Sigmoid colon (tissue), 7 donors: ENCODE measurements at places on chromosomes 6 and 20. TPM values are rescaled to one million over a fixed set of nuclear protein-coding genes. Genes with fewer than 3 reads are reported as not detected.

PTK6 gene
- total RNA-seq: 0.36 TPM

- no peaks in the 10 kb centered on the region for H3K27me3 ChIP-seq
- H3K27ac ChIP-seq: no peak overlapping the region
- DNase-seq: no peak
- no peak overlapping the region for H3K4me3 ChIP-seq
Measured at GRCh38 chr6:90319044-90319443, 22.4 kb upstream of the BACH2 start.

DNA sequence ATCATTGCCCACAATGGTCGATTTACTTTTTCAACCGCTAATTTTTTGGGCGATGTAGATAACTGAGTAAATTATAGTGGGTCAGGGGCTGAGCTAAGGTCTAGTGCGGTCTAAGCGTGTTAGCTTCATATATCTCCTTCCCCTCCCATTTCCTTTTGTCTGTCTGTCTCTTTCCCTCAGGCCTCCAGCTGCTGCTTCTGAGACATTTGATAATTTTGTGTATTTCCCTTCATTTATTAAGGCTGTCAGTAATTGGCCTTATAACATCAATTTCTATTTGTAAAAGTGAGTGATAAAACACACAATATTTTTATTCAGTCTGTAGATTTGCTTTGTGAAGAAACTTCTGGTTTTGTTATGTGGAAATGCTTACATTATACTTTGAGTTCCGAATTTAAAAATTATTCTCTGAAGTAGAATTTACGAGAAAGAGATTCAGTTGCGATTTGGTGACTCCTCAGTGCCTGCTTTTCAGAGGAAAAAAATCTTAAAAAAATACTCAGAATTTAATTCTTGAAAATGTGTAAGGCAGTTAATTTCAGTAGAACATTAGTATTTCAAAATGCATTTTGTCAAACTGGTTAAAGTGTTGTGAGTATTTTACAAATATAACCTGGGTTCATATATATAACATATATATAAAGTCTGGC is 1.4 kb downstream of the TMEM170B start:
- H3K27ac ChIP-seq: peak overlapping the region; percentile 90
- DNase-seq: no peak
- H3K36me3 ChIP-seq: no peaks in the 10 kb centered on the region
- H3K27me3 ChIP-seq: no peaks in the 10 kb centered on the region

- no peaks in the 10 kb centered on the region for H3K4me1 ChIP-seq
- no peak for DNase-seq
- H3K27ac ChIP-seq: no peak overlapping the region
- no peaks in the 10 kb centered on the region for H3K27me3 ChIP-seq
Measured at GRCh38 chr6:6738922-6739716, 150.6 kb downstream of the LY86 start.

- no peaks in the 10 kb centered on the region for H3K27me3 ChIP-seq
- H3K4me1 ChIP-seq: no peaks in the 10 kb centered on the region
- H3K4me3 ChIP-seq: no peak overlapping the region
- H3K36me3 ChIP-seq: no peaks in the 10 kb centered on the region
- no peak overlapping the region for H3K27ac ChIP-seq
Measured at GRCh38 chr6:15023448-15023847, 222.4 kb upstream of the JARID2 start.

LTB gene
- not detected for total RNA-seq

GRM1 gene
- total RNA-seq: not detected

- no peak overlapping the region for H3K4me3 ChIP-seq
- no peaks in the 10 kb centered on the region for H3K36me3 ChIP-seq
- DNase-seq: no peak
- H3K27ac ChIP-seq: no peak overlapping the region
- peaks cover 3% of the 10 kb centered on the region for H3K27me3 ChIP-seq
Measured at GRCh38 chr20:61556111-61556510, 304.1 kb downstream of the CDH4 start.

- no peak overlapping the region for H3K27ac ChIP-seq
- H3K27me3 ChIP-seq: no peaks in the 10 kb centered on the region
- DNase-seq: no peak
- H3K4me1 ChIP-seq: no peaks in the 10 kb centered on the region
- no peaks in the 10 kb centered on the region for H3K36me3 ChIP-seq
Measured at GRCh38 chr20:43746344-43747137, 19.7 kb upstream of the GTSF1L start.

DNA sequence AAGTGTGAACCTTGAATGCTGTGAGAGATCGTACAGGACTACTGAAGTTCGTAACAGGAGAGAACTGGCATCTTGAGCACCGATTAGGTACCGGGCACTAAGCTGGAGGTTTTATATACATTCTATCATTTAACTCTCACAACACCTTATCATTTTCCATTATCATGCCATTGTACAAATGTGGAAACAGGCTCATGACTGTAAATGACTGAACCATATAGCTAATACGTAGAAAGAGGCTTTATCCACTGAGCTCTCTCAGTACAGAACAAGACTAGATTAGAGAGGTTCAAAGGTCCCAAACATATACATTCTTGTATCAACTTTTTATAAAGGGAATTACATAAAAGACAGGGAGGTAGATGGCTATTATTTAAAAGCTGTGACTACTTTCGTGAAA is 130.6 kb downstream of the CEP57L1 start:
- H3K36me3 ChIP-seq: no peaks in the 10 kb centered on the region
- no peaks in the 10 kb centered on the region for H3K4me1 ChIP-seq
- DNase-seq: no peak
- H3K4me3 ChIP-seq: no peak overlapping the region
- no peaks in the 10 kb centered on the region for H3K27me3 ChIP-seq
- no peak overlapping the region for H3K27ac ChIP-seq

SSTR4 gene
- not detected for total RNA-seq

COX4I2 gene
- total RNA-seq: not detected

DNA sequence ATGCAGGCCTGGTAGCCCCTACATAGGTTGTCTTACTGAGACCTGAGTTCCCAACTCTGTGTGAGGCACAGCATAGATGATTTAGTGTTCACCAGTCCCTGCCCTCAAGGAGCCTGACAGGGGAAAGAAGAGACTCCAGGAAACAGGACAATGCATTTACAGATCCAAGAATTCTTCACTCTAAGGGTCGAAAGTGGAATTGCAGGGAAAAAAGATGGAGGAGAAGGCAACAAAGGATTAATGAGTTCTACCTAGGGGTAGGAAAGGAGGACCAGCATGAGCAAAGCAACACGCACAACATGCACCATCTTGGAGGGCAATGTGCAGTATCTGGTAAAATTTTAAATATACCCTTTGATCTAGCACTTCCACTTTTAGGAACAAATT is 5.9 kb downstream of the SPAG4 start:
- H3K27me3 ChIP-seq: no peaks in the 10 kb centered on the region
- DNase-seq: no peak
- H3K4me1 ChIP-seq: no peaks in the 10 kb centered on the region
- peaks cover 19% of the 10 kb centered on the region for H3K36me3 ChIP-seq
- H3K4me3 ChIP-seq: no peak overlapping the region
- H3K27ac ChIP-seq: no peak overlapping the region

NEDD9 gene
- total RNA-seq: 21.4 TPM

DNA sequence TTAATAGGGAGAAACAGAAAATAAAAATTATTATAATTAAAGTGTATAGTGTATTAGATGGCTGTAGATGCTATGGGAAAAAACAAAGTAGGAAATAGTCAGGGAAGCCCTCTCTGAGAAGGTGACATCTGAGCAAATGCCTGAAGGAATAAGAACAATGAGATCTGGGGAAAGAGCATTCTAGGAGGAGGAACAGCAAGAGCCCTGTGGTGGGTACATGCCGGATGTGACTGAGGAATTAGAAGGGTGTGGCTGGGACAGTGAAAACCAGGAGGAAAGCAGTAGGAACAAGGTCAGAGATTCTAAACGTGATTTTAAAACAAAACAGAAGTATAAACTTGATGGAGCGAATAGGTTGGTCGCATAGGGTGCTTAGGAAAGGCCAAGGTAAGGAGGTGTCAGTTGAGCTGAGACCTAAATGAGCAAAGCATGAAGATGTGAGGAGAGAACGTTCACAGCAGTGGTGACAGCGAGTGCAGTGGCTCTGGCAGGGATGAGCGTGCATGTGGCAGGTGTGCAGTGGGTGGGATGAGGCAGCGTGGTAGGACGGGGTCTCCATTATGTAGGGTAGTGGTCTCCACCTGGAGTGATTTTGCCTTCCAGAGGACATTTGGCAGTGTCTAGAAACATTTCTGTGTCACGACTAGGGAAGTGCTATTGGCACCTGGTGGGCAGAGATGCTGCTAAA is 97.1 kb upstream of the MRPS10 start:
- peaks cover 14% of the 10 kb centered on the region for H3K4me1 ChIP-seq
- no peaks in the 10 kb centered on the region for H3K27me3 ChIP-seq
- H3K27ac ChIP-seq: no peak overlapping the region
- no peak for DNase-seq
- no peak overlapping the region for H3K4me3 ChIP-seq

DNA sequence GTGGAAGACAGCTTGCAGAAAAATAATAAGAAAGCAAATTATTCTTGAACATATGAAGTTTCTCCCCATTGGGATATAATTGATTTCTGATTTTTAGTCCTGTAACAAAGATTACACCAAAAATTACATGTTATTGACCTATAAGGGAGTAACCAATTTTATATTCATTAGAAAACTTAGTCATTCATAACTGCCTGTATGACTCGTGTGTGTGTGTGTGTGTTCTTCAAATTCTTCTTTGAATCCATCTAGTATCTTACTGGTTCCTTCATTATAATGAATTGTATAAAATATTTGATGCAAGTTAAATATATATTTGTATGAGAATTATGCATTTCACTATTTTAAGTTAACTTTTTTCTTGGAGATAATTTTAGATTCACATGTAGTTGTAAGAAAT is 310.4 kb downstream of the HAO1 start:
- H3K36me3 ChIP-seq: no peaks in the 10 kb centered on the region
- no peak overlapping the region for H3K27ac ChIP-seq
- no peak overlapping the region for H3K4me3 ChIP-seq
- DNase-seq: no peak
- H3K27me3 ChIP-seq: no peaks in the 10 kb centered on the region
